ENCODE measurements at places on chromosomes 7 and 10. TPM values are rescaled to one million over a fixed set of nuclear protein-coding genes. Genes with fewer than 3 reads are reported as not detected.

DNA sequence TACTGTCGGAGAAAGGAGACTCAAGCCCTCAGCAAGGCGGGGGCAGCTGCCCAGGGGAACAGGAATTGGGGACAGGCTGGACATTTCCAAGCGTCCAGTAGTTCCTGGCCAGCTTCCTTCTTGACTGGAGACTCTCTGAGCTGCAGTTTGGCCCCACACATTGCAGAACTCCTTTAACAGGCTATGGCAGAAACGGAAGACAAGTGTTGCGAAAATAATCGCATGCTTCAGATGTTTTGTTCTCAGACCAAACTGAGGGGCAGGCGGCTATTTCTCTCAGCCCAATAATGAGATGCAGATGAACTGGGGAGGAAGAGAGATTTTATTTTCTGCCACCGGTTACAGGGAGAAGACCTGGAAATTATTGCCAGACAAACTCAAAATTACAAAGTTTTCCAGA lies 88.0 kb upstream of the PFKP start:
- ATAC-seq: no peak

DNA sequence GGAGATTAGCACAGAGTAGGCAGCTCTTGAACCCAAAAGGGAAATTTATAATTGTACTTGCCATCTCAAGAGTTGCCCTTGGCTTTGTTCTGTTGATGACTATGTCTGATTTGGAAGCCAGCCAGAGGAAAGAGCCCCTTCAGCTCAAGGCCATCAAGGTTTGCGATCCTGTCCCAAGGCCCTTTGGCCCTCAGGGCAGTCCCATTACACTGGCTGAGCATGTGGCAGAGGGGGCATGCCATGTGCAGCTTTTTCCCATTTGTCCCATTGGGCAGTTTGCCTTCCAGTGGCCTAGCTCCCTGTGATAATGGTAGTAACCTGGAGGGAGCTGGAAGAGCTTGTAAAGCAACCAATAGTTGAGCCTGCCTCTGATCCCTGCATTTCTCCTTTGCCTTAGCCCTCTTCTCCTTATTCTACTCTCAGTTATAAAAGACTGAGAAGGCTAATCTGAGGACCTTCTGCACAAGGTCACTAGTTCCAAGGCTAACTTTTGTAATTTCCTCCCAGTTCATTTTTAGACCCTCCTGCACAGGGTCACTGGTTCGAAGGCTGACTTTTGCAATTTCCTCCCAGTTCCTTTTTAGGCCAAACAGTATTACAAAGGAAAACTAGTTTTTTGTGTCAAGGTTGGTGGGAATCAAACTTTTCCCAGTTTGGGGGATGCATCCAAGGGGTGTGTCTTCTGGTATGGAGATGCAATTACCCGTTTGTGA lies 31.0 kb upstream of the ARHGAP12 start:
- no peak for ATAC-seq

Gene MRLN
- not detected for total RNA-seq

DNA sequence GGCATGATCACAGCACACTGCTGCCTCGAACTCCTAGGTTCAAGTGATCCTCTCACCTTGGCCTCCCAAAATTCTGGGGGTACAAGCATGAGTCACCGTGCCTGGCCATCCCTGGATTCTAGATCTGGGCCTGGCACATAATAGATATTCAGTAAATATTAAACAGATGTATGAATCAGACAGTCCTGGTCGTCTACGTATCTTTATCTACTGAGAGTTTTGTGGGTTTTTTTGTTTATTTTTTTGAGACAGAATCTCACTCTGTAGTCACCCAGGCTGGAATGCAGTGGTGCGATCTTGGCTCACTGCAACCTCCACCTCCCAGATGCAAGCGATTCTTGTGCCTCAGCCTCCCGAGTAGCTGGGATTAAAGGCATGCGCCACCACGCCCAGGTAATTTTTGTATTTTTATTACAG lies 24.3 kb upstream of the ITGB1 start:
- no peak for ATAC-seq

GRCh38 chr10:120990831-120991230 lies 139.7 kb downstream of the WDR11 start:
- ATAC-seq: no peak

Gene SHOC2
- 63.3 TPM for total RNA-seq

Gene SH2D4B
- not detected for total RNA-seq

- ATAC-seq: peak; percentile 43
Observed at GRCh38 chr7:151472644-151473380, 32.9 kb upstream of the CRYGN start.

Gene HHEX
- total RNA-seq: 10.6 TPM

DNA sequence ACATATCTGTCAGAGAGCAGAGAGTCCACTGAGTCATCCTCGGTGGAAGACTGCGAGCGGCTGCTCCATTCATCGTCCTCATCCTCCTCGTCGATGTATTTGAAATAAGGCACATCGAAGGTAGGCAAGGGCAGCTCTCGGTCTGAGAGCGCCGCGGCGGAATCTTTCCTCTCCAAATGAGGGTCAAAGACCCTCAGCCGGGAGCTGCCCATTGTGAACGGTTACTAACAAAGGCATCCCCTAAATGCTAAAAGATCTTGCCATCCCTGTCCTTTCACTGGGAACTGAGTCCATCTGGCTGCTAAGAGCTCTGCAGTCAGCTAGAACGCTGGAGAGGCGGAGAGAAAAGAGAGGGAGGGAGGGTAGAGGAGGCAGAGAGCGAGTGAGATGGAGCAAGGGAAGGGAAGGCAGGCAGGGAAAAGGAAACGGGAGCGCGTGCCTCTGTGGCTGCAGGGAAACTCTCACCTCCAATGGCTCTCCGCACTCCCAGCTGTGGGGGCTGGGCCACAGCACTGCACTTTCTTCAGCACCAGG lies 163.4 kb downstream of the RAPGEF5 start:
- ATAC-seq: peak; percentile 74

Gene NODAL
- total RNA-seq: 0.40 TPM

Data from gastroesophageal sphincter (tissue), 4 donors.